ENCODE measurements at places on chromosomes 2 and 18.
A peak's percentile ranks its signal among the peaks of the same experiment; 100 is the strongest.

- DNase-seq, result no peak
These were observed 102.1 kb downstream of the LRP2 start for GRCh38 chr2:169260246-169260645.

DNA sequence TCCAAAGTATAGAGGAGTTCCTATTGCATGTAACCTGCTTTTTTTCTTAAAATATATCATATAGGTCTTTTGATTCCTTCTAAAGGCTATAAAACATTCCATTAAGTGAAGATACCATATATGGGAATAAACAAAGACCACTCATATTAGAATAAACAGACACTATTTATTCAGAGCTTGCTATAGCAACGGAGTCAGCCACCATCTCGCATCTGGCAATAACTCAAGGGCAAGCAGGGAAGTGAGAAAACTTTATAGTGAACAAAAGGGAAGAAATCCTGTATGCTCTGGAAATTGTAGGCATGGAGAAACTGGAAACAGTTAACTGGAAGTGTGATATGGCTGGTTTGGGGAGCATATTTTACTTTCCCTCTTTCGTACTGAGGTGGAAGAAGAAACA is 301.9 kb downstream of the PTH2R start:
- DNase-seq, result no peak

DNA sequence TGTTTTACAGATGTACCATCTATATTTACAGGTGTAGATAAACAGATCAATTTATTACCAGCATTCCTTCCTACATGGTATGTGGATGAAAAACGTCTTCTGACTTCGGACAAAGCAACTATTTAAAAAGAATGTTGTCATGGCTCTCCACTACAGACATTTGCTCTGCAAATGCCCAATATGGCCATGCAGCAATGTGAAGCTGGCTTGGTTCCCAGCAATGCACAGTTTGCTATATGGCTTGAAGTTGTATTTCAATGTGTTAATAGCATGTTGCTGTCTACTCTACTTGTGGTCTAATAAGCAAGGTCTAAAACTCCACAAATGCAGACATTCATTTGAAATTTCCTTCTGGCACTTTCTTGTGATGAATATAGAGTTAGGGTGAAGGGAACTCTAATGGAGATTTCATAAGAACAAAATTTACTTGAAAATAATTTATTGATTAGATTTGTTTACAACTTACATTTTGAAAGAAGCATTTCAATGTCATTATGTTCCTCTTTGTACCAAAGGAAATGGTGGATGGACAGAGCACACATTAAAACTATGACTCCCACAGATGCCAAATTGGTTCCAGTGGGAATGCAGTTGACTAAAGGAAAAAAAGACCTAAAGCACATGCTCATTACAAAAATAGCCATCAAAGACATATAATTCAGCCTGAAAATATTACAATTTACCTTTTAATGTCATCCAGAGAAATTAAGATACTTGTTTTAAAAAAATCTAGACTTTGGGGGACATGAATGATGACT is 234.0 kb downstream of the DYM start:
- no peak for DNase-seq

- DNase-seq, result no peak
These were observed 207.4 kb downstream of the NEDD4L start for GRCh38 chr18:58251416-58251815.

GRCh38 chr2:1488181-1488671 is 75.0 kb downstream of the TPO start:
- DNase-seq, result no peak

GRCh38 chr18:65049586-65049985 is 701.2 kb upstream of the CDH7 start:
- no peak for DNase-seq

DNA sequence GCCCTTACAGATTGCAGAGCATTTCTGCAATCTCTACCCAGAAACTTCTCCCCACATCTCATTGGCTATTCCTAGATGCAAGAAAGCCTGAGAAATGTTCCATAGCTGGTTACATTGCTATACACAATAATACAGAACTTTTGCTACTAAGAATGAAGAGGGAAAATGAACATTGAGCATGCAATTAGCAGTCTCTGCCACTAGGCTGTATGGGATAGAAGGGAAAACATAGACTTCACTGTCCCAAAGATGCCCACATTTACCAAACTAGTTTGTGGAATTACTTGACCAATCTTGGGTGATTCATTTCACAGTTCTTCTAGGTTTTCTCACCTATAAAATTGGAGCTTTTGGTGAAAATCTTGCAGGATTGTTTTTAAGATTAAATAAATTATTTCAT is 265.7 kb upstream of the NT5C1B start:
- no peak for DNase-seq

- no peak for DNase-seq
These were observed 285.6 kb downstream of the THSD7B start for GRCh38 chr2:137050949-137051348.

- no peak for DNase-seq
These were observed 235.1 kb downstream of the CDCA7 start for GRCh38 chr2:173589604-173590275.

- no peak for DNase-seq
These were observed 331.9 kb downstream of the LRRTM1 start for GRCh38 chr2:79972661-79973060.

- no peak for DNase-seq
These were observed 14.6 kb downstream of the RAMP1 start for GRCh38 chr2:237873897-237874551.

DNA sequence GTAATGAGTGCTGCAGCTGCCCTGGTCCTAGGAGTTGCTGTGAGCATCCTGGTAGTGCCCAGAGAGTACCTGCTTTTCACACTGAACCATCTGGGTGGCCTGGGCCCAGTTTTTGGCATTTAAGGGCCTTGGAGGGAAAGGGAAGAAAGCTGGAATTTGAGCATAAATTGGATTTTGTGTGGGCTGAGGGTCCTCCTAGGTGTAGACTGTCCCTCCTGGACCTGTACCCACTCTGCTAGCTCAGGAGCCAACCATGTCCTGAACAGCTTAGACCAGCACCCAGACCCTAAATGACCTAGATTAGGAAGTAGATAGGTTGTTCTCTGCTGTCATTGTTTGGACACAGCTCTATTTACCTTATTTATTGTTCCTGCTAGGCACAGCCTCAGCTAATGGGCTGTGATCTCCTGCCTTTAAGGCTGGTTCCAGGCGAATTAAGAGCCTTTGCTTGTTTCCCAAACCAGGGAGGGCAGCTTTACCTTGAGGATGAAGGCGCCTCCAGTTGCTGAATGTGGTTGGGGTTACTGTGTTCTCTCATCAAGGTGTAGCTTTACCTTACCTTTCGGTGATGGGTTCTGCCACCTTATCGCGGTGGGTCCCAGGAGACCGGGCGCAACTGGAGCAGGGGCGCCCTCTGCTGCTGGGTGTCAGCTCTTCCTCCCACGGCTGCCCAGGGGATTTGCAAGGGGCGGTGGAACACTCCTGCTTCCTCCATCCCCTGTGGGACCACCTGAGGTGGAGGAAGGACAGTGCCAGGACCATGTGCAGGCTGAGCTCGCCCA is 34.4 kb downstream of the ITGA6 start:
- DNase-seq, result peak; percentile 22

- no peak for DNase-seq
These were observed 17.7 kb downstream of the ITGB1BP1 start for GRCh38 chr2:9405636-9406035.

GRCh38 chr2:71834796-71835195 is 312.9 kb downstream of the CYP26B1 start:
- DNase-seq, result no peak

GRCh38 chr2:60273836-60274235 is 279.6 kb downstream of the BCL11A start:
- DNase-seq, result no peak

DNA sequence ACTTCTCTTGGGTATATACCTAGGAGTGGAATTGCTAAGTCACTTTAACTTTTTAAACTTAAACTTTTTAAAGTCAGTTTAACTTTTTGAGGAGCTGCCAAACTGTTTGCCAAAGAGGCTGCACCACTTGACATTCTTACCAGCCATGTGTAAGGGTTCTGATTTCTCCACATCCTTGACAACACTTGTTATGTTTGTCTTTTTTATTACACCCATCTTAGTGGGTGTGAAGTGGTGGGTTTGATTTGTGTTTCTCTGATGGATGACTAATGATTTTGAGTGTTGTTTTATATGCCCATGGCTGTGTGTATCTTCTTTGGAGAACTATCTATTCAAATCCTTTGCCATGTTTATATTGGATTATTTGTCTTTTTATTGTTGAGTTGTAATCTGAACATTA is 13.6 kb downstream of the ASAP2 start:
- no peak for DNase-seq

DNA sequence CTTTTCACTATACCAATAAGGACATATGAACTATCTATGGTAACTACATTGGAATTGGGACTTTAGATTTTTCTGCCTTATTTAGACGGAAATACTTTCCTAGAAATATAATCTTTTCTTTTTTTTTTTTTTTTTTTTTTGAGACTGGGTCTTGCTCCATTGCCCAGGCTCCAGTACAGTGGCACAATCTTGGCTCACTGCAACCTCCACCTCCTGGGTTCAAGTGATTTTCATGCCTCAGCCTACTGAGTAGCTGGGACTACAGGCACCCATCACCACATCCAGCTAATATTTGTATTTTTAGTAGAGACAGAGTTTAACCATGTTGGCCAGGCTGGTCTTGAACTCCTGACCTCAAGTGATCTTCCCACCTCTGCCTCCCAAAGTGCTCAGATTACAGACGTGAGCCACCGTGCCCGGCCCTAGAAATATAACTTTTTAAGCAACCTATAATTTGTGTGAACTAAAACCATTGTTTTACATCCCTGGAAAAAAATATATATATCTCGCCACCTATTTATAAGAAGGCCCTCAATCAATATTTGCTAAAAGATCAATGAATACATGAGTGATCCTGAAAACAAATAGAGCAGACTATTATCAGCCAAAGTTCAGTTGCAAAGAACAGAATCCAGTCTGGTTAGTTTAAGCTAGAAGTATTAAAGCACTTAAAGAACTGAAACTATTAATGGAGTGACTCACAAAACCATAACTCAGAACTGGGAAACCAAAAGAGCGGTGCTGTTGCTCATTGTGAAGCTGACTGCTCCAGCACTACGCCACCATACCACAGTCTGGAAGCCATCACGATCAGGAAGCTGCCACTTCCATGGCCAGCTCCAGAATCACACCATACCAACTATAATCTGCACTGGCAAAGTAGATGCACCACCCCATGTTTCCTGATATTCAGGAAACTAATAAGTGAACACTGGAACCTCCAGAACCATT is 8.4 kb upstream of the HNRNPLL start:
- DNase-seq, result no peak

Data from C1 segment of cervical spinal cord (tissue), 14 donors.